ENCODE measurements at places on chromosomes 7 and 10.

DNA sequence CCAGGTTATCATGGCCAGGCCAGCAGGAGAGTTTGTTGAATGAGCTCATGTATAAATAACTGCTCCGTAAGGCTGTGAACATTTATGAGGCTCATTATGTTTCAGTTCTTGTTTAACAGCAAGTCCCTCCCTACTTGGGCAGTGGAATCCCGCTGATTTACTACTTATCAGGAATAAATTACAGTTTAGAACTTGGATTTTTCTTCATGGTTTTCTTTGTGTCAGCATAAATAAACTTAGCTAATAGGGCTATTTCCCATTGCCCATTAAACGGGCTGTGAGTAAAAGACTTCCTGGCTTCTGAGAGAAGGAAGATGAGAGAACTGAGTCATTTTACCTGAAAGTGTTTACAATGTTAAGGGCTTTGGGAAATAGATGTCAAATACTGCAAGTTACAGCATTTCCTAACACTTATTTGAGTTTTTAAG is 701.6 kb upstream of the ANKRD30A start:
- peak; percentile 65 for DNase-seq

DNA sequence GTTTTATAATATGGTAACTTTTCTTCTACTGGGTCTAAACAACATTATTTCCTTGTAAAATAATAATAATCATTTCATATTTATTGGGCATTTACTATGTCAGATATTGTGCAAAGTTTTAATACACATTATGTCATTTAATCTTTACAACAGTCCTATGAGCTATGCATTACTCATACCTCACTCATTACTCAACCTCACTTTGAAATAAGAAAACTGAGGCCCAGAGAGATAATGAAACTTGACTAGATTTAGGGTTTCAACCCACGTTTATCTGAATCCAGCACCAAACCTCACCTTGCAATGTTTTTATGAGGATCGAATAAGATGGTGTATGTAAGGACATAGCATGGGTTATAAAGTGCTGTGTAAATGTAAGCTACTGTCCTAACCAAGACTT is 153.2 kb upstream of the SLC13A1 start:
- DNase-seq: no peak

DNA sequence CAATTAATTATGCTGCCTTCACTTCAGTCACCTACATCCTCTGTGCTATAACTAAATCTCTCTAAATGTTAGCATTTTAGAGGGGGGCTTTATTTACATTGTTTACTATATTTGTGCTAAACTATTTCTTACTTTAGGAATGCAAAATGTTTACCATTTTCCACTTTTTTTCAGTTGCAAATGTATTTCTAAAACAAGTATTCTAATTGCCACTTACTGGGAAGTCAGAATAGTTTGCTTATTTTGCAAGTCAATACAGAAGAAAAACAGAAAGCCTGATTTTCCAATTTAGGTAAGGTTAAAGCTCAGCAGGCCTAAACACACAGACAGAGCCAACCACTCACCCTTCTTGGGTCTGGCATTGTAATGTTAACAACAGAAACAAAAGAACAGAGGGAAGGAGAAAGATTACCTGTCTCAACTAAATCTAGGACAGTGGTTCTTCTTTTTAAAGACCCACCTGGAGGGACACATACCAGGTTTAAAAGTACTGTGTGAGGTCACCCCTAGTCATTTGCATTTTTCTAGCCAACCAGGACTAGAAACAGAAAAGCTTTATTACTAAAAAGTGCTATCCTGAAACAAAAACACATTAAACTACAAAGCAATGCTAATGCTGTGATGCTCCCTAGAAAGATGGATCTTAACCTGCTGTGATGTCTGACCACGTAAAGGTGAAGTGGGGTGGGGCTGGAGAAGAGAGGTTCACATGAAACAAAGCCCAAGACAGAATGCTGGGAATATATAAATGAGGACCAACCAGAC is 178.2 kb downstream of the SLC25A13 start:
- DNase-seq: no peak

- DNase-seq: no peak
Measured at GRCh38 chr7:3657206-3657605, 356.2 kb downstream of the SDK1 start.

GRCh38 chr7:109873296-109873695 is 1217.6 kb upstream of the LRRN3 start:
- DNase-seq: no peak

DNA sequence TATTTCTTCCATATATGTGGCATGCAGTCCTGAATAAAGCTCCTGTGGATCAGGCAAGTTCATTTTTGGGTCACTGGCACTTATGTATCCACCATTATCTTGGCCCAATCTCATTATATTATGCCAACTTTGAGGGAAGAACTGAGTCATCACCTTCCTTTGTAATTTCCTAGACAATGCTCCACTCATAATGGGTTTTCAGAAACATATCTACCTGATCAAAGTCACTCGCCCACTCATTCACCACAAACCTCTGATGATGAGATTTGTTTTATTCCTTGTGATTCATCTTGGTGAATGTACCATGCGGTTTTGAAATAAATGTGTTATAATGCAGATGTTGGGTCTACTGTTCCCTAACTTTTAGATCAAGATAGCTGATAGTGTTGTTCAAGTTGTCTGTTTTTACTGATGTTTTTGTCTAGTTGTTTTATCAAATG is 525.8 kb downstream of the KIF20B start:
- DNase-seq: peak; percentile 100

- DNase-seq: no peak
Measured at GRCh38 chr7:150830937-150831336, 21.4 kb upstream of the AOC1 start.
